ENCODE measurements at places on chromosomes 3 and 15.

DNA sequence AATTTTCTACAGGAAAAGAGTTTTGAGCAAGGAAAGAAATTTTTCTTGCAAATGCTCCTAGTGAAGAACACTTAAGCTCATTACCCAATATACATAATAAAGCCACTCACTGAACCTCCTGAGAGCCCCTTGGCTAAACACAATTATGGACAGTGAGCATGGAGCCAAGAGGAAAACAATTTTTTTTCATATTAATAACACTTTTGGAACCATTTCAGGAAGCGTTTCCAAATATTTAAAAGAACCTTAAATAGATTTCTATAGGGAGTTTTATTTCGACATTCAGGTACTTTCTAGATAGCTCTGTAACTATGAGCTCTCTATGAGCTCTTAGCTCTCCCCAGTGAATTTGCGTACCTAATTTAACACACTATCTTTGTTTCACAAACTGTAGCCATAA is 581.1 kb downstream of the ZNF385D start:
- DNase-seq: no peak

- DNase-seq: no peak
Observed at GRCh38 chr15:42674472-42674871, 62.5 kb downstream of the CDAN1 start.

DNA sequence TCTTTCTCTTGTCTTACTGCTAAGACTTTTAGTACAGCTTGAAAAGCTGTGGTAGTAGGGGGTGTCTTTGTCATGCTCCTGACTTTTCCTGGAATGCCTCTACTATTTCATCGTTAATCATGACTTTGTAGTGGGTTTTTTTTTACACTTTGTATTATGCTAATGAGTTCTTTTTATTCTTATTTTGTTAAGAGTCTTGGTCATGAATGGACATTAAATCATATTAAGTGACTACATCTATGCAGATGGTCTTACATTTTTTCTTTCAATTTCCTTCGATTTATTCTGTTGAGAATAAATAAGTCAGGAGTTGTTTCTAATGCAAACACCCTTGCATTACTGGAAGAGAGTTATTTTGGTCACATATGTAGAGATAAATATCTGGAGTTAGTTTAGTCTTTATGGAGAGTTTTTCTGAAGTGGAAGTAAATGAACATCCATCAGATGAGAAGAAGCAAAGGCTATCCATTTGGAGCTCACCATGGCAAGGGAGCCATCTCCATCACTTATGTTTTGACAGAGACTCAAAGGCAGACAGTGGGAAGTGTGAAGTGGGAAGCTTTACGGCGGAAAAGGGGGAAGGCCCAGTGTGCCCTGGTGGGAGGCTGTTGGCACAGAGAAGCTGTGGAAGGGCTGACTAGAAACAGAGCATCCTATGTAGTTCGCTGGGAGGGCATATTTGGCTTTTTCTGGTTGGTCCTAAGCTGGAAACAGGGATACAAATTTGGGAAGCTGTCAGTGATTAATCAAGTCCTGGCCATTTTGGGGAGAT is 73.1 kb upstream of the PRR23E start:
- DNase-seq: no peak

- DNase-seq: no peak
Observed at GRCh38 chr15:41921167-41921566, 27.3 kb upstream of the SPTBN5 start.

- DNase-seq: no peak
Observed at GRCh38 chr3:187025656-187026316, 95.5 kb downstream of the ST6GAL1 start.

DNA sequence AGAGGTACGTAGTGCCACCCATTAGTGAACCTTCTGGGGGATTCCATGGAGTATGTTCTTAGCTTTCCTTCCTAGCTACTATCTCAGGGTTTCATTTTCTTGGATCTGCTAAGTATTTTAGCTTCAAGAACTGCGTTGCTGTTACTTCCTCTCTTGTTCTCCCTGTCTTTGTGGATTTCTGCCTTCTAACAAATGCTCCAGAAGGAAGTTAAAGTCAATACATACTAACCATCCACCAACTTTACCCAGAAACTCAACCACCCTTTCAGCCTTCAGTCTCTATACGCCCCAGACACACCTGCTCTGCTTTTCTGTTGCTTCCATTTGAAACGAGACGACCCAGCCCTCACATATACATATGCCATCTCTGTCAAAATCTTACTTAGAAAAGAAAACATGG is 2.4 kb upstream of the KLF13 start:
- DNase-seq: no peak

DNA sequence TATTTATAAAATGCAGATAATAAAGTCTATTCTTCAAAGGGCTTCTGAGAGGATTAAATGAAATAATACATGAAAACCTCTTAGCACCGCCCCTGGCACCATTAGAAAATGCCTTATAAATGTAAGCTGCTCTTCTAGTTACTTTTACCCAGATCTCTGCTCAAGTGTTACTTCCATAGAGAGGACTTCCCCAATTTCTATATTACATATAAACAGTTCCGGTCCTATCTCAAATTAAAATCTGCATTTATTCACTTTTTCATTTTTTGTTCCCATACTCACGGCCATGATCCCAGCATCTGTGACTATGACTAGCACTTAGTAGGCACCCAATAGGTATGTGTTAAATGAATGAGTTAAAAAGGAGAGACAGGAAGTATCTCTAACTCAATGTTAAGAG is 890.9 kb upstream of the CFAP20DC start:
- DNase-seq: no peak

GRCh38 chr3:72126441-72127223 is 341.7 kb upstream of the PROK2 start:
- no peak for DNase-seq

GRCh38 chr15:67385971-67386370 is 131.4 kb downstream of the IQCH start:
- no peak for DNase-seq

GRCh38 chr15:74682954-74683353 is 12.9 kb downstream of the EDC3 start:
- DNase-seq: no peak
